ENCODE measurements at places on chromosomes 2 and 18. TPM values are rescaled to one million over a fixed set of nuclear protein-coding genes. Genes with fewer than 3 reads are reported as not detected.

DNA sequence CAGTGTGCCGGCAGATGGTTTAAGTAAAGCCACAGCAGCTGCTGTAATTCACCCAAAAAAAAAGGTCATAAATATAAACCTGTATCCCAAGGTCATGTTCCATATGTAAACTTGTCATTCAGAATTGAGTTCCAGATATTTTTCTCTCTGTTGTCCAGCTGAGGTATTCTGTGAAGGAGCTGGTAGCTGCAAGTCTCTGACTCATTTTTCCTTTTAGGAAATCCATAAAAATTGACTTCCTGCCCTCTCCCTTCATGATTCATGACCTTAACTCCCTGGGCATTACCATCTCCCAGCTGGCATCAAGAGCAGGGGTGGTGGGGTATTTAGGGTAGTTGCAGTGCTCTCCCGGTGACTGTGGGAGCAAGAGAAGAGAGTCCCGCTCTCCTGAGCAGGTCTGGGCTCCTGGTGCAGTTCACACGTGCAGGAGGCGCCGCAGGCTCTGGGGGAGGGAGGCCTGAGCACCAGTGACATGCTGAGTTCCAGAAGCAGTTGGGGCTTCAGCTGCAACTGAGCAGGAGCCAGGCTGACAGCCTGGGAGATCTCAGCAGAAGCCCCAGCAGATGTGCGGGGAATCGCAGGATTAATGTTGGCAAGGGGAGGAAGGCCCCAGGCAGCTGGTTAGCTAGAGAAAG lies 192.6 kb downstream of the MGAT5 start:
- no peak for ATAC-seq

The LBX2 gene
- total RNA-seq = 0.40 TPM

The HOXD8 gene
- 4.3 TPM for total RNA-seq

DNA sequence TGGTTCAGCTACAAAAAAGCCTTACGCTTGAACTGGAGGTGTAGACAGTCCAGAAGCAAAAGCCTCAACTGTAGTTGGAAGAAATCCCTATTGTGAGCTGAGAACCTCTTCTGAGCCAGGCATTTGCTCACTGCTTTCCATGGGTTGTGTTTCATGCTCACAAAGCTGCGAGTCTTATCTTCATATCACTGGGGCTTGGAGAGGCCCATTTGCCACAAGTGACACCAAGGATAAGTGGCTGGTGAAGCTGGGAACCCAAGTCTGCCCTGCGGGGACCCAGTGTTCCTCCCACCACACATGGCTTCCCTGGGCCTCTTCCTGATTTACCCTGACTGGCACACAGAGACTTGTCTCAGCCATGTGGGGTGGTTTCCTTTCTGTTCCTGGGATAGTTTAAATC lies 130.4 kb downstream of the RNF144A start:
- no peak for ATAC-seq

DNA sequence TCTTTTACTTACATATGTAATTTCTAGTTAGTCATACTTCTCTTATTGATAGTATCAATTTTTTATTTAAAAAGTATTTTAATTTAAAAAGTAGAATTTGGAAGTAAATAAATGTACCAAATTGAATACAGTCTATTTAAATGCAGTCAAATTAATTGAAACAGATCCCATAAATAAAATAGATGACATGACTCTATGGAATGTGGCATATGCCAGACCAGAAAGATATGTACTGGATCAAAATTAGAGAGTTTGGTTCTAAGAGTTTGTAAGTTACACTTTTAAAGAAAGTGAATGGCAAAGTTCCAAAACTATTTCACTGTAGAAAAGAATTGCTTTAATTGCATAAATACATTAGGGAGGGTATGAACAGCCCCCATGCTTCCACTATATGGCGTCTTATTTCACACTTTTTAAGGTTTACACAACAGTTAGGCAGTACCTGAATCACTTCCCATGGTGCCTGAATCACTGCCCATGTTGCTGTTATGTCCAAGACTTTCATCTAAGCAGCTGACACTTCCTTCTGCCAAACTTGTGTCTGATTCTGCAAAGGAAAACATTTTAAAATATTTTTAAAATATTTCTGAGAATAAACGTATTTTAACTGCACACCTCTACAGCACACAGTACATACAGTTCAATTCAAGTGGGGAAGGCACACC lies 25.2 kb downstream of the IFIH1 start:
- ATAC-seq = no peak

The KCNG2 gene
- not detected for total RNA-seq

DNA sequence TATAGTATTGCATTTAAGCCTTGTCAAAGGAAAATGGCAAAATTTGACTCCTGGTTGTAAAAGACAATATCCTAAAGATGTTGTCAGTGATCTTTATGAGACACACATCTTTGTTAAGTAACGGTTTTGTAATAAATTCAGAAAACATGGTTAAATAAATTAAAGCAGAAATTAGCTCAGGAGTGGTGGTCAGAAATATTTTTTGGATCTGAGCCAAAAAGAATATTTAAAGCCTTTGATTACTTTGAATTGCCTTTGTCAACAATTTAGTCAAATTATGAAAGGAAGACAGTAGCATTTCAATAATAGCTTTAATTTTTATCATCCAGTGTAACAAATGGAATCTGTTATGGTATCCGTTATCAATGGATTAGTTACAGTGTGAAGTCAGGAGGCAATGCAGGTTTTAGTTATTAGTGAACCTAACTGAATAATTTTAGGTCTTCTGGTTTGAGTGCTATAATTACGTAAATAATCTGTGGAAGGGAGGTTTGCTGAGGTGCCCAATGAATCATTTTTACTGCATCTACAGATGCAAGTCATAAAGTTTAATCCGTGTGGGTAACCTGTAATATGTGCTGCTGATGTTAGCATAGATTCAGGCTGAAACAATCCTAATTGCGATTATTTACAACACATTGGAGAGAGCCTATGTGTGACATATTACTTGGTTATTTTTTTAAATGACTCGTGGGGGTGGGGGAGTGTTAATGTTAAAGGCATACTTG lies 42.7 kb downstream of the SMAD4 start:
- ATAC-seq = no peak

- ATAC-seq = no peak
Measured at GRCh38 chr2:20107776-20108175, 56.3 kb upstream of the LAPTM4A start.

The KCNIP3 gene
- total RNA-seq = 18.3 TPM

The PJVK gene
- total RNA-seq = 3.8 TPM

The CD8B2 gene
- not detected for total RNA-seq

DNA sequence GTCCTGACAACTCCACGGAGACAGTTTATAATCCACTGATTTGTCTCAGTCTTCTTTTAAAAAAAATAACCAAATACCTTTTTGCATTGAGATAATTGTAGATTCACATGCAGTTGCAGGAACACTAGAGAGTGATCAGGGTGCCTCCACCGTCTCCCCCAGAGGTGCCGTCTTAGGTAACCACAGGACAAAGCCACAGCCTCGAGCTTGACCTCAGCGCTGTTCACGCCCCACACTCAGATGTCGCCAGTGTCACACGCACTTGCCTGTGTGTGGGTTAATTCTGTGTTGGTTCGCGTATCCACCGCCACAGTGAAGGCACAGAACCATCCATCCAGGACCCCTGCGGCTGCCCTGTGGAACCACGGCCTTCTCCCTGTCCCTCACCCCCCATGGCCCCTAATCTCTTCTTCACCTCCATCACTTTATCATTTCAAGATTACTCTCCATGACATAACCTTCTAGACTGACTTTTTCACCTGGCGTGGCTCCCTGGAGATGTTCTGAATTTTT lies 295.0 kb upstream of the HDAC4 start:
- no peak for ATAC-seq

The SPP2 gene
- not detected for total RNA-seq

The MC2R gene
- not detected for total RNA-seq

DNA sequence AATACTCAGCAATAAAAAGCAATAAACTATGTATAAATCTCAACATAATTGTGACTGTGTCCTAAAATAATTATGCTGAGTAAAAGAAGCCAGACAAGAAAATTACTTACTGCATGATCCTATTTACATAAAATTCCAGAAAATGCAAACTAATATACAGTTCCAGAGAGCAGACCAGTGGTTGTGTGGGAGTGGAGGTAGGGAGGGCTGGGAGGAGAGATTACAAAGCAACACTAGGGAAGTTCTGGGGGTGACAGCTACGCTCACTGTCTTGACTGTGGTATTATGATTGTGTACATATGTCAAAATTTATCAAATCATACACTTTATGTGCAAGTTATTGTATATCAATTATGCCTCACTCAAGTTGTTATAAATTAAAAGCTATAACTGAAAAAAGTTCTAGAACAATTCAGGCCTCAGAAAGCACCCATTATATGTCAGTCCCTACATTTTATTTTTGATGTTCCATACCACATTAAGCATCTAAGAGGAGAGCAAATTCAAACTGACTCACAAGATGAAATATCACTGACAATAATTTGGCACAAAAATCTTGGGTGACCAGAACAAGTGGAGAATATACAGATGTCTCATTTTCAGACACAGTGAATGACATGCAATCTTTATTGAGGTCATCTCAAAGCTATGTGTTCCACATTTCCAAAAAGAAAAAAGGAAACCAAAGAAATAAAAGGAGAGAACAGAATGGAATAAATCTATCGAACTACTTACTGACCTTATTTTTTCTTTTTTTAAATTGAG lies 85.1 kb downstream of the ANTXR1 start:
- ATAC-seq = no peak

The CTLA4 gene
- total RNA-seq = not detected

The RBKS gene
- total RNA-seq = 1.1 TPM

The C2orf15 gene
- total RNA-seq = not detected

- ATAC-seq = no peak
Measured at GRCh38 chr2:85560812-85561279, 447 bp downstream of the GGCX start.

The CRYGC gene
- total RNA-seq = not detected

DNA sequence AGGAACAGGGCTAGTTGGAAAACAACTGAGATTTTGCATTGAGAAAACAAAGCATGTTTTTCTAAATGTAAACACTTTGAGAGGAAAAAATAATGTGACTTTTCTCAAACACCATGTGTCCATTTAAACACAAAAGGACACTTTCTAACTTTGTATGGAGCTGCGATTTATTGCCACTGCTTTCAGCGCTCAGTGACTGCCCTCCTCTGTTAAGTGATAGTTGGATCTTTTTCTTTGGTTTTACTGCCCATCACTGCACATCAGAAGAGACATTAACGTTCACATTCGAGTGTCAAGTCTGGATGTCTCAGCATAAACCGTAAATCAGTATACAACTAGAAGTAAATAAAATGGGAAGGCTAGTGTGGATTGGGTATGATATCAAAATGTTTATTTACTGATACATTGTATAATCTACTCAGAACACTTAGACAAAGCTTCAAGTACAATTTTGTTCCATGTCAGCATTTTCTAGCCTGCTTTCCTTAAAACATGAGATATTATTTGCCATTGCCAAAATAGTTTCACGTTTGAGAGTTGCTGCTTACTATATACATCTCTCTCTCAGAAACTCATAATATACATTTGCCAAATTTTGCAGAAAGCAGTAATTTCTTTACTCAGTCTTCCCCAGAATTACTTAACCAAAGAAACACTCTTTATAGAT lies 237.6 kb downstream of the IKZF2 start:
- ATAC-seq = no peak

- no peak for ATAC-seq
Measured at GRCh38 chr2:152861349-152861942, 143.0 kb downstream of the ARL6IP6 start.

DNA sequence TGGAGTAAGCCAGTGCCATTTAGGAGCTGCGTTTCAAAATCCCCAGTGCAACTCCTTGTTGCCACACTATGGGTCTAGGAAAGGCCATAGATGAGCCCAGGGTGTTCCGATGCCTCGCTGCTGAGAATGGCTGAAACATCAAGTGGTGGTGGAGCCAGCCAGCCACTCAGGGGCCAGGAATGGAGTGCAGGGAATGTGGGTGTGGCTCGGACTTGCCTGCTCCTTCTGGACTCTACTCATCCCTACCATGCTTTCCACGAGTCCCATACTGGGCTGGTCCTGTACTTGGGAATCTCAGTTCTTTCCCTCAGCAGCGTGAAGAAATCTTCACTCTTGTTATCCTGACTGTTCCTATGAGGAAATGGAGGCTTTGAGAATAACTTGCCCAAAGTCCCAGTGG lies 143.5 kb downstream of the INSIG2 start:
- no peak for ATAC-seq

GRCh38 chr2:54499661-54500060 lies 43.5 kb downstream of the SPTBN1 start:
- ATAC-seq = no peak

The PDE11A gene
- total RNA-seq = not detected

GRCh38 chr2:134336352-134336751 lies 82.5 kb downstream of the MGAT5 start:
- ATAC-seq = no peak

The RAB11FIP5 gene
- 49.5 TPM for total RNA-seq

The SLC4A3 gene
- total RNA-seq = 30.6 TPM

DNA sequence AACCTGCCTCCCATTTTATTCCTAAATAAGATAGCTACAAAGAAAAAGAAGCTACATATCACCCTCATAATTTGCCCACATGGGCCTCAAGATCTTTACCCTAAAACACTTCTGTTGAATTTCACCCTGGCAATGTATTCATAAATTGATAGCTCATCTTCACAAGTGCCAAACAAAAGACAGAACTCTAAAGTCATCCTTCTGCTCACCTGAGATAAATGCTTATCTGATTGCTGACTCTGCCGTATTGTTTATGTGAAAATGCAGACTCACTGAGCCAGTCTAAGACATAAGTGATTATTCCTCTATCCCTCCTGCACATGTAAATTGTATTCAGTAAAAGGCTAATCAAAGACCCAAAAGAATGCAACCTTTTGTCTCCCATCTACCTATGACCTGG lies 2.0 kb downstream of the RDH14 start:
- ATAC-seq = no peak

The SALL3 gene
- total RNA-seq = not detected

DNA sequence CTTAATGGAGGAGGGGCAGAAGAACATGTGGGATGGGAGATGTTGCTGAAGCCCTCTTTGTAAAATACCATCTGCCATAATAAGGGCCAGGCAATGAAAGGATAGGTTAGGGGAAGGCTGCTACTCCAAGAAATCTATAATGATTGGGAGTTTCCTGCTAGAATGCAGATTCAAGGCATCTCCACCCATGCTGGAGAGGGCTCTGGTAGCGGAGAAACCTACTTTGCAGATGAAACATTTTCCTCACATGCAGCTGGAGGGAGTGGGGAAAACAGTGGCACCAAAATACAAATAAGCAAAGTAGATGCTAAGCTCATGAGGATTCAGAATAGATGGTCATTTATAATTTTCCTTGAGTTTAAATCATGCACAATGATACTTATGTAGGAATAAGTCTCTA lies 82.3 kb upstream of the GCFC2 start:
- ATAC-seq = no peak

DNA sequence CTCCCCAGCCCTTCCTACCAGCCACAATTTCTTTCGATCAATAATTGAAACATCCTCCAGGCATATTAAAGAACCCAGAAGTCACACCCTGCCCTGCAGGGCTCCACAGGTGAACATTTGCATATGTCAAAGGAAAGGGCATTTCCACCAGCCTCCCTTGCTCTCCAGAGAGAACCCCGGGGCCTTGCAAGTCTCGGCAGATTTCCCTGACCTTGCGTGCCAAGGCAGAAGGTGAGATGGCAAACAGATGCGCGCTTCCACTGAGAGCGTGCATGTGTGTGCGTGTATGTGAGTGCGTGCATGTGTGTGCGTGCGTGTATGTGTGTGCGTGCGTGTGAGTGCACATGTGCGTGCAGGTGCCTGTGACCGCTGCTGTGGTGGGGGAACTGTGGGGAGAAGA lies 120.3 kb downstream of the INO80D start:
- no peak for ATAC-seq

Measured in gastroesophageal sphincter (tissue), 4 donors.